ENCODE measurements at places on chromosomes 3 and 15.

- DNase-seq: no peak
These were observed 15.0 kb downstream of the TCF12 start for GRCh38 chr15:56933410-56933809.

GRCh38 chr3:25235466-25235865 lies 192.6 kb upstream of the RARB start:
- DNase-seq: no peak

- no peak for DNase-seq
These were observed 13.5 kb downstream of the MAGEL2 start for GRCh38 chr15:23634181-23634580.

DNA sequence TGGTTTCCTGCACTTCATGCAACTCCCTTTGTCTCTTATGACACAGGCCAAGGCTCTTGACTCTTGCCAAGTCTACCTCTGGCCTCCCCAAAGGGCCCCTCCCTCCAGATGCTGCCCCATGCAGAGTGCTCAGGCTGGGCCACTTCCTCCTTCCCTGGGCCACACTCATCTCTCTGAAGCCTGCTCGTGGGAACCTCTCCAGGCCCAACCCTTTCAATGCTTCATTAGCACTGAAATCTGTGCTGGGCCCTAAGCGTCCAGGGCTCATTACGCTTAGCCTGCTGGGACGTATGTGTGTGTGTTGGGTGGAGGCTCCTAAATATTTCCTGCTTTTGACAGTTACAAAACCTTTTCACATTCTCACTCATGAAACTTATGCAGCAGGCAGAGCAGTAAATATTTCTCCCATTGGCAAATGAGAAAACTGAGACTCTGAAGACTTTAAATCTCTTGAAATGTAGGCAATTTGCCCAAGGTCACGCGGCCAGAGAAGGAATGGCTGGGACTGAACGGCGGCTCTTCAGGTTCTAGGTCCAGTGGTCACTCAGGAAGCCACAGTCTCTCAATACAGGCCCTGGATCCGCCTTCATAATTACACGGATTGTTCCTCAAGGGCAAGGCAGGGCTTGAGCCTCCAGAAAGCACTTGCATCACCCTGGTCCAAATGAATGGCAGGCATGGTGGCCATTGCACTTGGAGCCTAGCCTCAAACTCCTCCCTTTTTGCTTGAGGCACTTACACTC lies 241.7 kb upstream of the HES1 start:
- no peak for DNase-seq

GRCh38 chr3:155189478-155189877 lies 104.0 kb downstream of the STRIT1 start:
- no peak for DNase-seq

DNA sequence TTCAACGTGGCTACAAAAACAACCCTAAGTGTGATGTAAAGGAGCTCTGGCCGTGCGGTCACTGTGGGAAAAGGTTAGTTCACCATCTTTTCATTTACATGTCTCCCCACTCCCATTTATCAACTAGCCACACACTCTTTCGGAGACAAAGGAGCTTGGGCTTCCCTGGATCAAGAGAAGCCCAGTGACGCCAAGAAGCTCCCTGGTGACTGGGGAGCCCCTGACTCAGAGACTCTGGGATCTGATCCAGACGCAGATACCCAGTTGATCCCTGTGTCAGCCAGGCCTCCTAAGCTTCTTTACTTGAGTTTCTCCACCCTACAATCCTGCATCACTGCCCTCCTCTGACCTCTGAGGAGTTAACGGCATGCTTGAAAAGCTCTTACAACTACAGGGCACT lies 43.9 kb downstream of the HEG1 start:
- no peak for DNase-seq

- no peak for DNase-seq
These were observed 18.0 kb upstream of the PLXND1 start for GRCh38 chr3:129624347-129625071.
